ENCODE measurements at places on chromosomes 12 and 14.
A peak's percentile ranks its signal among the peaks of the same experiment; 100 is the strongest.

DNA sequence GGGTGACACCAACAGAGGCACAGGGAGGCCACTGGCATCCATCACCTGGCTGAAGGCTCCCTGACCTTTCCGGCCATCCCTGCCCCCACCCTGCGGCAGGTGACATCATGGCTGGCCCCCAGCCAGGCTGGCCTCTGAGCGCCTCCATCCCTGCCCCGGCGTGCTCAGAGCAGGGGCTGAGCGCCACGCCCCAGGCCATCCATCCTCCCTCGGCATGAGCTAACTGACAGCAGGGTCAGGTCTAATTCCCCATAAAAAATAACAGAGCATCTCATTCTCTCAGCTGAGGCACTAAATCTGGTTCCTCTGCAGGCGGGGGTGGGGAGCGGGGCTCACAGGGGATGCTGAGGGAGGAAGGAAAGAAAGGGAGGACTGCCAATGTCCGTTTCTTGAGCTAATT lies 50.7 kb downstream of the PRIMA1 start:
- no peak for DNase-seq

DNA sequence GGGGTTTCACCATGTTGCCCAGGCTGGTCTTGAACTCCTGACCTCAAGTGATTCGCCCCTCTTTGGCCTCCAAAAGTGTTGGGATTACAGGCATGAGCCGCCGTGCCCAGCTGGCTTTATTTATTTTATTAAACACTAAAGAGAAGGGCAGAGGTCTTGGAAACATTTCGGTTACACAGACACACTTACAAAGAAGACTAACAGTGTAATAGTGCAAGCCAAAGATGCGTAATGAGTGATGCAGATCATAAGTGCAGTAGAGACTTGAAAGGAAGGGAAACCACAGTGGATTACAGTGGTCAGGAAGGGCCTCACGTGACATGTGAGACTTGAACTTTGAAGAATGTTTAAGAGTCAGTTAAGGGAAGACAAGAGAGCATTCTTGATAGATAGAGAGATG lies 33.9 kb upstream of the CDK17 start:
- peak; percentile 79 for DNase-seq

- DNase-seq, result peak; percentile 69
Observed at GRCh38 chr14:21024585-21025370, at the start of gene NDRG2. Gene NDRG2 (minus strand): TSS chr14:21025061. CDS start chr14:21023315, 1,746 bp downstream.

GRCh38 chr14:99540196-99541032 lies 59.2 kb downstream of the CCNK start:
- no peak for DNase-seq

GRCh38 chr14:79475887-79476532 lies 735.3 kb downstream of the DIO2 start:
- no peak for DNase-seq

Measured in T-helper 1 cell (primary cell).